ENCODE measurements at places on chromosomes 13 and 19. TPM values are rescaled to one million over a fixed set of nuclear protein-coding genes. Genes with fewer than 3 reads are reported as not detected.

DNA sequence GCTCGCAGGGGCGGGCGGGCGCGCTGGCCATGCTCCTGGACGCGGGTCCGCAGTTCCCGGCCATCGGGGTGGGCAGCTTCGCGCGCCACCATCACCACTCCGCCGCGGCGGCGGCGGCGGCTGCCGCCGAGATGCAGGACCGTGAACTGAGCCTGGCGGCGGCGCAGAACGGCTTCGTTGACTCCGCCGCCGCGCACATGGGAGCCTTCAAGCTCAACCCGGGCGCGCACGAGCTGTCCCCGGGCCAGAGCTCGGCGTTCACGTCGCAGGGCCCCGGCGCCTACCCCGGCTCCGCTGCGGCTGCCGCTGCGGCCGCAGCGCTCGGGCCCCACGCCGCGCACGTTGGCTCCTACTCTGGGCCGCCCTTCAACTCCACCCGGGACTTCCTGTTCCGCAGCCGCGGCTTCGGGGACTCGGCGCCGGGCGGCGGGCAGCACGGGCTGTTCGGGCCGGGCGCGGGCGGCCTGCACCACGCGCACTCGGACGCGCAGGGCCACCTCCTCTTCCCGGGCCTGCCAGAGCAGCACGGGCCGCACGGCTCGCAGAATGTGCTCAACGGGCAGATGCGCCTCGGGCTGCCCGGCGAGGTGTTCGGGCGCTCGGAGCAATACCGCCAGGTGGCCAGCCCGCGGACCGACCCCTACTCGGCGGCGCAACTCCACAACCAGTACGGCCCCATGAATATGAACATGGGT, 599 bp downstream of the ZIC2 start:
- no peak for DNase-seq

DNA sequence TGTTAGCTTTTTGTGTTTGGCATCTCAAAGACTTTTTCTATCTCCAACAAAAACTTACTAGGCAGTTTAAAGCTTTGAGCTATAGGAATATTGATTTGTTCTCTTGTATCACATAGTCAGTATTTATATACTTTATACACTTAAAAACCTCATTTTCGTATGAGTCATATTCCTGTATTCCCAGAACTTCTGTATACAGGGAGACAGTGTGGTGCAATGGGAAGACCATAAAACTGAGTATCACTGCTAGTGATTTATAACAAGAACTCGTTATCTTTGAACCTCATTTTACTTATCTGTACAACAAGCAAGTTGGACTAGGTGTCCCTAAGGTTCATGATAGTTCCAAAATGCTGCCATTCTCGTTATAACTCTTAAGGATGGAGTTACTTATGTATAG, 6.3 kb downstream of the GPR180 start:
- no peak for DNase-seq

- DNase-seq = no peak
Observed at GRCh38 chr19:3792114-3792513, 5.9 kb upstream of the MATK start.

- DNase-seq = peak; percentile 54
Observed at GRCh38 chr19:3481241-3482090, 1.1 kb upstream of the SMIM24 start.

Gene ZNF865
- 21.6 TPM for total RNA-seq

Gene PRR22
- 4.1 TPM for total RNA-seq

Gene ZNF793
- 10.8 TPM for total RNA-seq

Gene COMP
- total RNA-seq = 2.0 TPM

Gene CRLF1
- 5.8 TPM for total RNA-seq

Measured in mucosa of gallbladder (tissue), 1 donor.